Activated T-cell treated with anti-CD3 and anti-CD28 coated beads, Interleukin-2, amount 50 U/mL, for 1 hour (primary cell): ENCODE measurements at places on chromosomes 4 and X.

GRCh38 chr4:163610648-163611047 is 116.2 kb downstream of the TMA16 start:
- no peak for DNase-seq

DNA sequence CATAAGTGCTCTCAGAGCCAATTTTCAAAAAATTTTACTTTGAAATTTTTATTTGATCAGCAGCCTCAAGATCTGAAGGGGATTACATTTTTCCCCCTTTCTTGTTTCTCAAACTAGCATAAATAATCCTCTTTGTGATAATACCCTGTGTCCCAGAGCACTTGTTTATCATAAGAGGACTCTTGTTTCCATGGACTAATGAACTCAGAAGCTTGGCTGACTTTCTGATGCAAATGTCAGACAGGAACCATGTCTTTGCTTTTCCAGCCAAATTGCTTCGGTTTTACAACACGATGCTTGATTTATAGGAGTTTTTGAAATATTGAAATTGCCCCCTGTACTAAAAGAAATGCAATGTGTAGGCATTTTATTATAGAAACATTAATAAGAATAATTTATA is 859.3 kb upstream of the LCORL start:
- DNase-seq, result no peak

DNA sequence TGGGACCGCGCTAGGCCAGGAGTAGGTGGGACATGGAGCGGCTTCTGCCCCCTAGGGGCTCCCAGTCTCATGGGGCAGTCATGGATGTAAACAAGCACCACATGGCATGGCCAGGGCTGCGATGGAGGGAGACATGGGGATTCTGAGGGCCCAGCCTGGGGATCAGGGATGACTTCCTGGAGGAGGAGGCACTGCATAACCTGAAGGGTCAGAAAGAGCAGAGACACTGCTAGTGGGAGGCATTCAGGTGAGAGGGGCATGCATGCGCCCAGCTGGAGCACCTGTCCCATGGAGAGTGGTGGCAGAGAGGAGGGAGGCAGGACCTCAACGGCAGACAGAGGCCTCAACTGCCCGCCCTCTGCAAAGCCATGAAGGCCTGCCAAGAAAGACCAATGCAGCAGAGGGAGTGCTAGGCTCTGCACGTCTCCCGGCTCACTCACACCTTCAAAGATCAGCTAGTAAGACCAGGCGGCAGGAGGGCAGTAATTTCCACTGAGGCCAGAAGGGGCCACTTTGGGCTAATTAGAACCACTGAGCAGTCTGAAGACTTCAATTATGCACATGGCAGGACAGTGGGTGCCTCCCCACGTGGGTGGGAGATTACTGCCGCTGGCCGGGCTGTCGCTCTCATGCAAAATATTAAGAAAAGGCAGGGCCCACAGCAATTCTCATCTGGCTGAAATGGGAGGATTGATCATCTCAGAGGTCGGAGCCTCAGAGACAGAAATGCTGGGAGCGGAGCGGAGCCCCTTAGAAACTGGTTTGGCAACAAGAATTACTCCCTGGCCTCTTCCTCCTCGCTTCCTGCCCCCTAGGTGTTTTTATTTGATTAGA is 69.6 kb downstream of the PPP2R2C start:
- DNase-seq, result no peak

DNA sequence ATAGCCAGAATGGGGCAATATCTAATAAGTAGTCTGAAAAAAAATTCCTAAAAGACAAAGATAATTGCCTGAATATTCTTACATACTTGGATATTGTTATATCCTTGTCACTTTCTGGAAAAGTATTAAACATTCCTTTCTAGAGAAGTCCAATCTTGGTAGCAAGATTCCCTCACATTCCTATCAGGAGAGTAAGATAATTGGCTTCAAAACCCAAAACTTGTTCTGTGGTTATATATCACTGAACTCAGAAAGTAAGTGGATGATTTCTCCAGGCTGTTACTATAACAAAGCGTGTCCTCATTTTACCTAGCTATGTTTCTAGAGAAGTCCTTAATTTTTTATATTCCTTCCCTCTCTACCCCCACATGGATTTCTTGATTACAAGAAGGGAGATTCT is 46.0 kb upstream of the TEX13A start:
- DNase-seq, result no peak

GRCh38 chrX:109927663-109928273 is 75.1 kb upstream of the TMEM164 start:
- no peak for DNase-seq
